NCI-H524 treated with DMSO at 0.1 percent for 48 hours (cell line): ENCODE measurements at places on chromosomes 11 and 22.

DNA sequence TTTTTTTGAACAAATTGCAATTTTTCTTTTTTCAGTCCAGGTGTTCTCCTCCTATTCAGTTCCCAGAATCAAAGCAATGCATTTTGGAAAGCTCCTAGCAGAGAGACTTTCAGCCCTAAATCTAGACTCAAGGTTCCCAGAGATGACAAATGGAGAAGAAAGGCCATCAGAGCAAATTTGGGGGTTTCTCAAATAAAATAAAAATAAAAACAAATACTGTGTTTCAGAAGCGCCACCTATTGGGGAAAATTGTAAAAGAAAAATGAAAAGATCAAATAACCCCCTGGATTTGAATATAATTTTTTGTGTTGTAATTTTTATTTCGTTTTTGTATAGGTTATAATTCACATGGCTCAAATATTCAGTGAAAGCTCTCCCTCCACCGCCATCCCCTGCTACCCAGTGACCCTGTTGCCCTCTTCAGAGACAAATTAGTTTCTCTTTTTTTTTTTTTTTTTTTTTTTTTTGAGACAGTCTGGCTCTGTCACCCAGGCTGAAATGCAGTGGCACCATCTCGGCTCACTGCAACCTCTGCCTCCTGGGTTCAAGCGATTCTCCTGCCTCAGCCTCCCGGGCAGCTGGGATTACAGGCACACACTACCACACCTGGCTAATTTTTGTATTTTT lies 6.2 kb upstream of the UBE4A start:
- no peak for DNase-seq

DNA sequence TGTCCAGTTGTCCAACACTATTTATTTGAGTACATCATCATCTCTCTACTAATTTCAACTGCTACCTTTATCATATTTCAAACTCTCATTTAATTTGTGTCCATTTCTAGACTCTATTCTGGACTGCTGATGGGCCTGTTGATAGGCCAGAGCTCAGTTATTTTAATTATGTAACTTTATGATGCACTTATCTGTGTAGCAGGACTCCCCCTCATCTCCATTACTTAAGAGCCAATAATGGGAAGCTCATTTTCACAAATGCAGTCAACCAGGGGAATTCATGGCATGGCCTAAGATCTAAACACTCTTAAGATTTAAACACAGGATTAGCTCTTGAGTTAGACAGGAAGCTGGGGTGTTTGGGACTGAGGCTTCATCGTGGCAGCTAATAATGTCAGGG lies 21.4 kb downstream of the KCNQ1OT1 start:
- DNase-seq, result no peak

DNA sequence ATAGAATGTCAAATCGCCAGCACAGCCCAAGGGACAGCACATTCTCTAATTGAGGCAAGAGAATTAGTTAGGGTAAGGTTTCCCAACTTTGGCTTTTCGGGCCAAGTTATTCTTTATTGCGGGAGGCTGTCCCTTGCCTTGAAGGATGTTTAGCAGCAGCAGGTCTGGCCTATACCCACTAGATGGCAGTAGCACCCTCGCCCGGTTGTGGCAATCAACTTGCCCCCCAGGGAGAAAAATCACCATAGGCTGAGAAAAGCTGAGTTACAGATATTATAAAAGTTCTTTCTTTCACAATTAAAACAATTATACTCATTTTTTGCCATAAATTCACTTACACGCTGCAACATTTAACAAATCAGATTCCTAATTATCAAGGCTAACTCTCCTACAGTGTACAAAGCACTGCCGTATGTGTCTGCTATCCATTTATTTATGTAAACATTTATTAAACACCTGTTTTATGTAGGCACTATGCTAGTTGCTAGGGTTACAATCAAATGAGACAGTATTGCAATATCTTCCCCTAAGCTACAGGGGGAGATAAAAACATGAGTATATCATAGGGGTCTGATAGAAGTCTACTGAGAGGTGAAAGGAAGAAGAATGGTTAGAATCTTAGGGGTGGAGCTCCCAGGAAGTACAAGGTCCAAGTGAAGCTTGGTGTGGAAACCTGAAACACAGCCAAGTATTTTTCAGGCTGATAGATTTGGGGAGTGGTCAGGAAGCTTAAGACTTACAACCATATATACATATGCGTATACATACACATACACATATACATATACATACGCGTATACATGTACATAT lies 452.3 kb downstream of the RAB38 start:
- no peak for DNase-seq

DNA sequence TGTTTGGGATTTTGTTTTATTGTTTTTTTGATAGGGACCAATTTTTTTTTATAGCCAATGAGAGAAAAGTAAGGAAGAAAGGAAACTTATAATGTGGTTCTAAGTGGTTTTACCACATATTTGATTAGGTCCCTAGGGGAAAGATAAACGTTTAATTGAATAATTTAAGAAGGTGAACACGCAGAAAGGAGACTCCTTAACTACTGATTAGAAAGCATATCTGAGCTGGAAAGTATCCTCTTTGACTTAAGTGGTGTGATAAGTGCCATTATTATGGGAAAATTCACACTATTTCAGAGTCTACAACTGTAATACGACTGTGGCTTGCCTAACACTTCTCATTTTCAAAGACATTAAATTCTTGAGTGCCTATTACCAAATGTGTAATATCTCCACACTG lies 106.5 kb upstream of the GRAMD1B start:
- no peak for DNase-seq

GRCh38 chr11:119293461-119293860 lies 23.5 kb downstream of the MCAM start:
- no peak for DNase-seq
